ENCODE measurements at places on chromosomes 3 and 15. TPM values are rescaled to one million over a fixed set of nuclear protein-coding genes. Genes with fewer than 3 reads are reported as not detected.

DNA sequence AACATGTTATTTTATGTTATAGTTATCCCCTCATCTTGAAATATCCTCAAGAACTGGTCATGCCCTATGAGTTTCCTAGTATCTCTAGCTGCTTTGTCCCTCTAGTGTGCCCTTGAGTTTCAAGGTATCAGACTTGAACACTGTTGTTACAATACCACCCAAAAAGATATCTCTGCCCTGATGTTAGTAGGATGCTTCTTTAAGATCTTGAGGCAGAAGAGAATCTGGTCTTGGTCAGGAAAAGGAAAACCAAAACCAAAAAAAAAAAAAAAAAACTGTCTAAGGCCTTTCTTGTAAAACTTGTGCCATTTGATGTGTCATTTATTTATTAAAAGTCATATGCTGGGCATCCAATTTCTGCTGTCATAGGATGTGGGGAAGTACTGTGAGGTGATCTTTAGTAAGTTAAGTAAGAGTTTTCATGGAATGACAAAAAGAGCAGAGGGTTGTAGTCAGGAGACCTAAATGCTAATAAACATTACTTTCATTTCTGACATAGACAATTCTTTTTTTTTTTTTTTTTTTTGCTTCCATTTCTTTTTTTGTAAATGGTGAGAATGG lies 229.7 kb downstream of the NECTIN3 start:
- DNase-seq = no peak
- H3K27me3 ChIP-seq = no peaks in the 10 kb centered on the region
- no peak overlapping the region for H3K4me3 ChIP-seq
- H3K4me1 ChIP-seq = no peaks in the 10 kb centered on the region

DNA sequence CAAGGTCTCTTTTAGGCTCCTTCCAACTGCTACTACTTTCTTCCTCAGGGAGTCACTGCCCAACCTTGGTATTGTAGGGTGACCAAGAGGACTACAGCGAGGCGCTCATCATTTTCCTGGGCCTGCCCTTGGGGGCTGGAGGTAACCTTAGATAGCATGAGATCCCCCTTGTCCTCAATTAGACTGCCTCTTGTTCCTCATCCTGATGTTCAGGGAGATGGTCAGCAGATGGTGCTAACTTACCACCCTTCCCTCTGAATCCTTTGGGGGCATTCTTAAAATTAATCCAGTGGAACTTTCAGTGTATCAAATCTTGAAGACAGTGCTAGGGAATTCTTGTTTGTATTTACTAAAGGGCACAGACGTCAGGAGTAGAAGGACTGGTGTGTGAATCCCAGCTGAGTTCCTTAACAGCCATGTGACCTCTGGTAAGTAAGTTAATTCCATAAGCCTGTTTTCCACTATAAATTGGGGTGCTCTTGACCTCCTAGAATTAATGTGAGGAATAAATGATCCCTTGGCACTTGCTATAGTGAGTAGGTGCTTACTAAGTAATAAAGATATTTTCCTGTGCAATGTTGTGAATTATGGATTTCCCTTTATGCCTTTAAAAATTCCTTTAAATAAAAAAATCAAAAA lies 4.1 kb upstream of the CLPX start:
- H3K4me3 ChIP-seq = no peak overlapping the region
- H3K27ac ChIP-seq = no peak overlapping the region
- no peaks in the 10 kb centered on the region for H3K4me1 ChIP-seq

DNA sequence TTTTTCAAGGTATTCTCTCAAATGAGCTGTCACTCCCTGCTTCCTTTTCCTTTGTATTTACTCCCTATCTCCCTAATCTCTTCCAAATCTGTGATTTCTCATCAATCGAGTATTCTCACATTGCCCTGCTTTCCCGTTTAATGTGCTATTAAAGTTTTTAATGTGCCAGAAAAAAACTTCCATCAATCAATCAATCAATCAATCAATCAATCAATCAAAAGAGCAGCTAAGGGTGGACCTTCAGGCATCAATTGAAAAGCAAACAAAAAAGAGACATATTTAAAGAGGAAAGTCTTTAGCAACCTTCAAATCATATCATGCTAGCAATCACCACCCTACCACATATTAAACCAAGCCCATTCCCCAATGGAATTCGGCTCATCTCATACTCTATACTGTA lies 58.9 kb downstream of the SATB1 start:
- DNase-seq = no peak
- H3K4me1 ChIP-seq = no peaks in the 10 kb centered on the region
- no peak overlapping the region for H3K27ac ChIP-seq
- no peaks in the 10 kb centered on the region for H3K27me3 ChIP-seq
- no peak overlapping the region for H3K4me3 ChIP-seq

GRCh38 chr3:188578576-188579363 lies 424.8 kb downstream of the LPP start:
- H3K27ac ChIP-seq = peak overlapping the region; percentile 100
- no peaks in the 10 kb centered on the region for H3K36me3 ChIP-seq
- H3K4me3 ChIP-seq = no peak overlapping the region
- no peaks in the 10 kb centered on the region for H3K27me3 ChIP-seq

DNA sequence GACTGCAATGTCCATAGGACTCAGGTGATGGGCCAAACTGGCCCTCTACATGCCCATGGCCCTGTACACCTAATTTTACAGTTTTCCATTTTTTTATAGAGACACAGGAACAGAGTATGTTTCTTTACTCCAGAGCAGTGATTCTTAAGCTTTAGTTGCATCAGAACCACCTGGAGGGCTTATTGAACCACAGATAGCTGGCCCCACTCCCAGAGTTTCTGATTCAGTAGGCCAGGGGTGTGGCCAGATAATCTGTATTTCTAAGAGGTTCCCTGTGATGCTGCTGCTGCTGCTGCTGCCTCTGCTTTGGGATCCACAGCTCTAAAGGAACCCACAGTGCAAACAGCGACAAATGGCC lies 5.1 kb downstream of the RBP1 start:
- no peaks in the 10 kb centered on the region for H3K27me3 ChIP-seq
- no peak overlapping the region for H3K4me3 ChIP-seq
- no peak for DNase-seq
- H3K27ac ChIP-seq = peak overlapping the region; percentile 81
- H3K4me1 ChIP-seq = no peaks in the 10 kb centered on the region

DNA sequence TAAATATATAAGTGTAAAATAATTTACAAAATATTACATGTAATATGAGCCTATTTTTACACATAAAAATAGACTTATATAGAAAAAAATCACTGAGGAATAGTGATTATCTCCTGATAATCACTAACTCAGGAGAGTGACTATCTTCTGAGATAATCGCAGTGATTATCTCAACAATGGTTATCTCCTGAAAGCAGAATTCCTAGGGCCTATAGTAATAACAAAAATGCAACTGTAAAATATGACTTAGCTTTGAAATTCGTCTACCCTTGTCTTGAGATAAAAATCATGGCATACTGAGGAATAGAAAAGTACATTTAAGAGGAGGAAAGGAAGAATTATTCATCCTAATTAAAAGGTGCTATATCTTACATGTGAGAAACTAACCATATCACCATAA lies 117.0 kb upstream of the ASB14 start:
- H3K4me3 ChIP-seq = no peak overlapping the region
- no peaks in the 10 kb centered on the region for H3K36me3 ChIP-seq
- no peaks in the 10 kb centered on the region for H3K27me3 ChIP-seq
- H3K4me1 ChIP-seq = no peaks in the 10 kb centered on the region
- no peak for DNase-seq

- no peak for DNase-seq
- H3K4me1 ChIP-seq = no peaks in the 10 kb centered on the region
- H3K27me3 ChIP-seq = no peaks in the 10 kb centered on the region
- H3K27ac ChIP-seq = no peak overlapping the region
- H3K36me3 ChIP-seq = no peaks in the 10 kb centered on the region
Measured at GRCh38 chr15:39250460-39251186, 330.3 kb upstream of the THBS1 start.

- H3K36me3 ChIP-seq = no peaks in the 10 kb centered on the region
- H3K27me3 ChIP-seq = no peaks in the 10 kb centered on the region
- DNase-seq = no peak
- peak overlapping the region; percentile 15 for H3K4me3 ChIP-seq
- H3K27ac ChIP-seq = no peak overlapping the region
Measured at GRCh38 chr3:128077202-128077624, 25.0 kb downstream of the SEC61A1 start.

GRCh38 chr15:31472636-31473384 lies 146.2 kb downstream of the KLF13 start:
- H3K4me1 ChIP-seq = no peaks in the 10 kb centered on the region
- H3K4me3 ChIP-seq = no peak overlapping the region
- no peaks in the 10 kb centered on the region for H3K27me3 ChIP-seq
- H3K36me3 ChIP-seq = no peaks in the 10 kb centered on the region
- no peak for DNase-seq

- H3K4me1 ChIP-seq = no peaks in the 10 kb centered on the region
- H3K36me3 ChIP-seq = no peaks in the 10 kb centered on the region
- H3K27ac ChIP-seq = no peak overlapping the region
- DNase-seq = no peak
- H3K4me3 ChIP-seq = no peak overlapping the region
Measured at GRCh38 chr3:16357186-16358121, 92.4 kb downstream of the OXNAD1 start.

- no peak for DNase-seq
- no peaks in the 10 kb centered on the region for H3K27me3 ChIP-seq
- no peak overlapping the region for H3K4me3 ChIP-seq
- peaks cover 5% of the 10 kb centered on the region for H3K4me1 ChIP-seq
- no peak overlapping the region for H3K27ac ChIP-seq
- peaks cover 2% of the 10 kb centered on the region for H3K36me3 ChIP-seq
Measured at GRCh38 chr3:88151358-88151757, 1.6 kb downstream of the C3orf38 start.

DNA sequence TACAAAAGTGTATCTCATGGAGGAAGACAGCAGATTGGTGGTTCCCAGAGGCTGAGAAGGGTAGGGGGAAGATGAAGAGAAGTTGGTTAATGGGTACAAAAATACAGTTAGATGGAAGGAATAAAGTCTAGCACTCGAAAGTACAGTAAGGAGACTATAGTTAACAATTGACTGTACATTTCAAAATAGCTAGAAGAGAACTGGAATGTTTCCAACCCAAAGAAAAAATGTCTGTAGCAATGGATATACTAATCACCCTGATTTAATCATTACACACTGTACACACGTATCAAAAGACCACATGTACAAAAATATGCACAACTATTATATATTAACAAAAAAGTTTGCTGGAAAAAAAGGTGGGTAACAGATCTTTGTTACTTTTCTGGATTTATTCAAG lies 57.3 kb downstream of the THRB start:
- peaks cover 3% of the 10 kb centered on the region for H3K36me3 ChIP-seq
- no peak overlapping the region for H3K27ac ChIP-seq
- no peak for DNase-seq
- H3K4me3 ChIP-seq = no peak overlapping the region
- no peaks in the 10 kb centered on the region for H3K27me3 ChIP-seq

GRCh38 chr3:182438398-182438797 lies 354.9 kb upstream of the ATP11B start:
- no peak overlapping the region for H3K27ac ChIP-seq
- H3K27me3 ChIP-seq = no peaks in the 10 kb centered on the region
- no peak overlapping the region for H3K4me3 ChIP-seq

DNA sequence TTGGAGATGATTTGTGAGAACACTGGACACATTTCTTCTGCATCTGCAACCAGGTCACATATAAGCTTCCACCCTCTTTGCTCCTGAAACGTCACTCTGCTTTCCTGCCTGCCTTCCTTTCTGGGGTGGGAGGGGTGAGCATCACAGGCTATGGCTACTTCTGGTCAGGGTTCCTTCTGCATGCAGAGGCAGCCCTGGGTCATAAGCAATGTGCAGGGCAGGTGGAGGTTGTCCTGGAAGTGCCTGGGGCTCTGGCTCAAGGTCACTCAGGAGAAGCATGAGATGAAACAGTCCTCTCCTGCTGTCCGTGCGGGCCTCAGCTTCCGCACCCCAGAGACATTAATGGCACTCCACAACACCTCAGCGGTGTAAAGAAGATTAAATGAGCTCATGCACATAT lies 15.1 kb downstream of the SLC6A20 start:
- no peaks in the 10 kb centered on the region for H3K4me1 ChIP-seq
- H3K27me3 ChIP-seq = no peaks in the 10 kb centered on the region
- no peaks in the 10 kb centered on the region for H3K36me3 ChIP-seq

ETV5 gene
- 34.0 TPM for total RNA-seq

ERC2 gene
- 0.27 TPM for total RNA-seq

GOLGA6L7 gene
- not detected for total RNA-seq

CCRL2 gene
- 3.1 TPM for total RNA-seq

ANKRD34C gene
- 0.30 TPM for total RNA-seq

ACKR4 gene
- total RNA-seq = 15.5 TPM

Measured in aorta (tissue), 5 donors.